ENCODE measurements at places on chromosomes 12 and 14.

- DNase-seq = no peak
These were observed 1.7 kb upstream of the NUAK1 start for GRCh38 chr12:106140223-106140986.

DNA sequence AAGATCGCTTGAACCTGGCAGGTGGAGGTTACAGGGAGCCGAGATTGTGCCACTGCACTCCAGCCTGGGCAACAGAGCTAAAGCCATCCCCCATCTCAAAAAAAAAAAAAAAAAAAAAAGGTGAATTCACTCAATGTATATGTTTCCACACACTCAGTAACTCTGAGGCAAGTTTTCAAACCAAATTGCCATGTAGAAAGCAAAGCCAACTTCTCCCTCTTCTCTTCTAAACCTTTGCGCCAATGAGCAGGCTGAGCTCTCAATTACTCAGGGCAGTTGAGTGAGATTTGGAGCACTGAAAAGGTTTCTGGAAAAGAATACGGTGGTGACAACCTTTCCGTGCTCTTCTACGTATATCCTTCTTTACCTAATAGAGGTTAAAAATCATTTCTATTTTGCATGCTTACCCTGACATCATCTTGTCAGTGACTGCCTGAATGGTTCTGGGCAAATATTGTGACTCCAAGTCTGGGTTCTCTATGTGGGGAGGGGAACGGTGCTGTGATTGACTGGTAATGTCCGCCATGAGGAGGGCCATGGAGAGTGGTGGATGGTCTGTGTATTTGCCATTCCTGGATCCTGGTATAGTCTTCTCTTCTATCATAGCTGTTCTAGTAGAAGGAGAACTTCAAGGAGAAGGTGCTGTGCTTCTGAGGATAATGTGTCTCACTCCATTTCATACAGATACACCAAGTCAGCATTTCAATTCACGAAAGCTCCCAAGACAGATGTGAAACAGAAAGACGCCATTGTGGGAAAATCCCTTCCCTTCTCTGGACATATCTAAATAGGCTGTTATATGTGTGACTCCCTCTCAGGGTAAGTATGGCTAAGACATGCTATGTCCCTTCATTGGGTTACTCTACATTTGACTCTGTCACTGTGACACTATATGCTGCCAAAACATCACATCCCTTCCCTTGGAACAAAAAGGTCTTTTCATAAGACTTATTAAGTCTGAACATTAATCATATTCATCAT lies 46.2 kb upstream of the MED13L start:
- no peak for DNase-seq

DNA sequence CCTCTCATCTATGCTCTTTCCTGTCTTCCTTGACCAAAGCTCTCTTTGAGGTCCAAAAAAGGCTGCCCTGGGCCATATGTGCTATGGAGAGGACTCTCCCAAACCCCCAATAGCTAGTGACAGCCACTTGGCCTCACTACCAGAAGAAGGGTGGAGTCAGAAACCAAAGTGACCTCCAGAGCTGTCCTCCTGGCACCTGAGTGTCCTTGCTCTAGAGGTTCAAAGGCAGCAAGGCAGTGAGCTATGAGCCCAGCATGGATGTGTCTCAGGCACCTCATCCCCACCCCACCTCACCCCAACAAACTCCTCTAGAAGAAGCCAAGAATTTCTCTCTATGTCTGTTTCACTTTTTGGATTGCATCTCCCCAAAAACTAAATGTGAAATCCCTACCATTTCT lies 4.1 kb upstream of the AQP5 start:
- no peak for DNase-seq

- DNase-seq = no peak
These were observed 11.1 kb upstream of the KRT7 start for GRCh38 chr12:52221912-52222457.

DNA sequence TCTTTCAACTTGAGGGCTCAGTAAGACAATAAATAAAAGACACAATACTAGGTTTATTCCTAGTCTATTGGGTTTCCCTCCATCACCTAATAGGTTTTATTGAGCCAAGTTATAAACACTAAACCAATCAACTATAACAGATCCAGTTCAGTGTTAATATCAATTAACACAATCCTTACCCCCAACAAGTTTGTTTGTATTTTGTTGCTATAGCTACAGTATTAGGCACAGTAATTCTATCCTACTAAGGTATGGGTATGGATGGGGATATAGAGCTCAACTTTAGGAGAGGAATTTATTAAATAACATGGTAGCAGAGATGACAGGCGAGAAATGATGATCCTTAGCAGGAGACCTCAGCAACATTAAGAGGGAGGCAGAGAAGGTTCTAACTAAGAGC lies 13.3 kb downstream of the PPP4R3A start:
- DNase-seq = no peak

- DNase-seq = no peak
These were observed 188.1 kb downstream of the SYT10 start for GRCh38 chr12:33251548-33251947.

GRCh38 chr14:22112004-22112403 lies 438.4 kb upstream of the OR4E1 start:
- DNase-seq = no peak

DNA sequence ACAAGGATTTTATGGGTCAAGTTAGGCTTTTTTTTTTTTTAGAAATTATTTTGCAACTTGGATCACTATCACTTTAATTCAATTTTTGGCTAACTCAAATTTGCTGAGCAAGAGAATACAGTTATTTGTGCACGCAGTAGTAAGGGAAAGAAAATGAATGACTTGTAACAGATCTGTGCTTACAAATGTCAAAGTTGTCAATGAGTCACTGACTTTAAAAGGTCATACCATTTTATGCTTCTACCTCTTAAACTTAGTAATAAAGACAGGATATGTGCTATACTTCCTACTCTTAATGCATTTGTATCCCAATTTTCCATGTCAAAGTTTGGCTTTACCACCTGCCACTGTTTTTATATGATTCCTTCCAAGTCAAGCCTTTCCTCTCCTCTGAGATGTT lies 131.1 kb upstream of the FBXO33 start:
- DNase-seq = no peak

DNA sequence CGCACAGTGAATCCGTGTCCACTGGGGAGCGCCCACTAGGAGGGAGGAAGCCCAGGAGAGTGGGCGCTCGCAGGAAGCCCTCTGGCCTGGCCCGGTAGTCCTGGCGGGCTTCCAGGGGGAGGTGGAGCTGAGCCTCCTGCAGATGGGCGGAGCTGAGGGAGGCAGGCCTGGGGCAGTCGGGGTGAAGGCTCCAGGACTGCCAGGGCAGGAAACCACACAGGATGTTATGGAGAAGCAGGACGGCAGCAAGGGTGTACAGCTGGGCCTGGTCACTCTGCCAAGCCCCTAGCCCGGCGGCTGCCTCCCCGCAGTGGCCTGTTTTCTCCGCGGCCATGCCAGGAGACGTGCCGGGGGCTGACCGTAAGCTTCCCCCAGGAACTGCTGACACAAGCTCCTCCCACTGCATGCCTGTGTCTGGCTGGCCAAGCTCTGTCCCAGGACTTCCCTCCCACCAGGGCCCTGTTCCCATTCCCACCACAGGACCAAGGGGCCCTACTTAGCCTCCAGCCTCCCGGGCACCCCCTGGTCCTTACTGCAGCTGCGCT lies 143.4 kb upstream of the C14orf180 start:
- DNase-seq = peak; percentile 48

DNA sequence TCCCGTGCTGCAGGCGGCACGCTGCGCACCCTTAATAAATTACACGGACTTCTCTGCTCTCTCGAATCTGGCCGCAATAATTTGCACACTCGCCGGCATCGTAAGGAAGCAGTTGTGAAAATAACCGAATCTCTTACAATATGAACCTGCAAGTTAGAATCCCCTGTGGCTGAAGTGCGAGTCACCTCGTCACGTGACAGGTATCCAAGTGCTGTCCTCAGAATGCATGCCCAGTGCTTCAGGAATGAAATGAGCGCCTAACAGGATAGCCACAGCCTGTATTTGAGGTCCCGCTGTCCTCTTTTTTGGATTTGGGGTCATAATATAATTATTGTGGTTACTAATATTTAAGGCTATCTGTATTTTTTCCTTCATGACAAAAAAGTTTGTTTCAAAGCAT lies 82.0 kb downstream of the VWF start:
- no peak for DNase-seq

DNA sequence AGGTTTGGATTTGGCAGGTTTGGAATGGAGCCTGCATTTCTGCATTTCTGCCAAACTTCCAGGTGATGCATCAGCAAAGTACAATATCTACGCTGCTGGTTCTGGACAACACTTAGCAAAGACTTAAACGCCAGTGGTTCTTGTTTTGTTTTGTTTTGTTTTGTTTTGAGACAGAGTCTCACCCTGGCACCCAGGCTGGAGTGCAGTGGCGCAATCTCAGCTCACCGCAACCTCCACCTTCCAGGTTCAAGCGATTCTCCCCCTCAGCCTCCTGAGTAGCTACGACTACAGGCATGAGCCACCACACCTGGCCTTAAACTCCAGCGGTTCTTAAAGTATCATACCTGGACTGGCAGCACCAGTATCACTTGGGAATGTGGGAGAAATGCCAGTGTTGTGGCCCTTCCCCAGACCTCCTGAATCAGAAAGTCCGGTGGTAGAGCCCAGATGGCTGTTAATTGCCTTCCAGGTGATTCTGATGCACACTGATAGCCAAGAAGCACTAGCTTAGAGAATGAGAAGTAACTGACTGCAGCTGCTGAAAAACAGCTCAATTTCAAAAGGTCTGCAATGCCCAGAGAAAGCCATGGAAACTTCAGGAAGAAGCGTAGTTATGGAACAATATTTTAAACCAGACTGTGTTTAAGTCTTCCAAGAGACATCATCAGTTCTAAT lies 114.8 kb upstream of the FOXN3 start:
- no peak for DNase-seq

DNA sequence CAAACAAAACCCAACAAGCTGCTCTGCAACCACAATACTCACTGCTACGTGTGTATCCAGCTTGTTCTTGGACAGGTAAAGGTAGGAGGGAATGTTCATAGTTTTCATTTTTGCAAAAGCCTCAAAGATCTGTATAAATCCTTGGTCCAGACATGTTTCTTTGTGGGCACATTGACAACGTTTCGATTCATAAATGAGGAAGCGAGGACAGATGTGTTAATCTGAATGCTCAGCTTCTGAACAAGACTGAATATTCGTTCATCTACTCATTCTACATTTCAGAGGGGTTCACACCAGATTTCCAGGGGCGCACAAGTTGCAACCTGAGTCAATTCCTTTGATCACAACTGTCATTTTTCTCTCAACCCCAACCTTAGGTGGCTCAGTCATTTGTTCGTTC lies 134.4 kb downstream of the LLPH start:
- DNase-seq = no peak

DNA sequence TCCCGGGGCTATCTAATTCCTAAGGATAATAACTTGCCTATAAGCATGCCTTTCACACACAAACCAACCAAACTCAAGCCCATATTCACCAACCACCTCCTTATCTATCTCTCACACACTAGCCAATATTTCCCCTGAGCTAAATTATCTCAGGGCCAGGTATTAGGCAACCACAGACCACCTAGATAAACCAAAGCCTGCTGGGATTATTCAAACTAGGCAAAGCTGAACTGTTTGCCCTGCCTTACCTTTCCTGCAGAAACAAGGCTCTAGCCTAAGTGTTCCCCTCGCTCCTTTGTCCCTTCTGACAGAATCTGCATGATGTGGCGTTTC lies 114.7 kb upstream of the EEA1 start:
- DNase-seq = no peak

GRCh38 chr14:100317912-100318808 lies 5.0 kb upstream of the SLC25A47 start:
- DNase-seq = peak; percentile 65

DNA sequence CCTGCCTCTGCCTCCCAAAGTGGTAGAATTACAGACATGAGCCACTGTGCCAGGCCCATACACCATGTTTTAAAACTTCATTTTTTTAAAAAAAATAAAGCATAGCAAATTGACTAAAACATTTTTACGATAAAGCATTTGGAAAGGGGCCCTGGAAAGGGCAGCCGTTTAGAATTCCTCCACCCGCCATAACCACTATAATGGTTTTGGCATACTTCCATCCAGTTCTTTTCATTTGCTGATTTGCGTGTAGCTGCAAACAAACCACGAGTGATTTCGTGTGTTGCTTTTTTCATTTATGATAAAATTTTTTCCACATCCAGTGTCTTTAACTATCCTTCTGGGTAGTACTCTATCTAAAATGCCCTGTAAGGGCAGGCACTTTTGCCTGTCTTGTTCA lies 91.8 kb upstream of the RIN3 start:
- no peak for DNase-seq

DNA sequence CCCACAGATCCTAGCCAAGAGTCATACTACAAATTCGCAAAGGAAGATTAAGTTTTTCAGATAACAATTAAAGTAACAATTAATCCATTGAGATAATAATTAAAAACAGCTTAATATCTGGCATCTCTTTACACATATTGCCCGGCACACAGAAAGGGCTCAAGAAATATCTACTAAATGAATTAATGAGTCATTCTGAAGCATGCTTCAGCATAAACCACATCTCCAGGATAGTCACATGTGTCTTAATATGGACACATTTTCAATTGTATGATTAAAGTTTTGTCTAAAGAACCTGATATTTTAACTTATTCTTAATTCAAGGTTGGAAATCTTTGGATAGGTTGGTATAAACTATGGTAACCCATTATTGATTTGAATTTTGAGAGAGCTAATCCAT lies 9.6 kb downstream of the ITPR2 start:
- DNase-seq = no peak

- DNase-seq = no peak
These were observed 92.7 kb upstream of the RESF1 start for GRCh38 chr12:31866523-31866922.

- no peak for DNase-seq
These were observed 86.3 kb upstream of the TMTC2 start for GRCh38 chr12:82600379-82600778.

GRCh38 chr12:21655591-21655990 lies 2.1 kb downstream of the LDHB start:
- DNase-seq = no peak

DNA sequence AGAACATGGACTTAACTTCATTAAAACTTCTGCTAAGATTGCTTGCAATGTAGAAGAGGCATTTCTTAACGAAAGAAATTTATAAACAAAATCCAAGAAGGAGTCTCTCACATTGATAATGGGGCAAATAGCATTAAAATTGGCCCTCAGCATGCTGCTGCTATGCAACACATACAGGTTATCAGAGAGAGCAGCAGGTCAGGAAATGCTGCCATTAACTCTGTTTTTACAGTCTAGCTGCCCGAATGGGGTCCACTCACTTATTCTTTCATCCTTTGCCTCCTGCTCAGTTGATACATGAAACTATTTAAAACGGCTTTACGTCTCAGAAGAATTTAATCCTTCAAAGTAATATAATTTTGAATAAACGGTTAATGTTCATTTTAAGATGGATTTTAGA lies 620.4 kb downstream of the SLC16A7 start:
- no peak for DNase-seq

DNA sequence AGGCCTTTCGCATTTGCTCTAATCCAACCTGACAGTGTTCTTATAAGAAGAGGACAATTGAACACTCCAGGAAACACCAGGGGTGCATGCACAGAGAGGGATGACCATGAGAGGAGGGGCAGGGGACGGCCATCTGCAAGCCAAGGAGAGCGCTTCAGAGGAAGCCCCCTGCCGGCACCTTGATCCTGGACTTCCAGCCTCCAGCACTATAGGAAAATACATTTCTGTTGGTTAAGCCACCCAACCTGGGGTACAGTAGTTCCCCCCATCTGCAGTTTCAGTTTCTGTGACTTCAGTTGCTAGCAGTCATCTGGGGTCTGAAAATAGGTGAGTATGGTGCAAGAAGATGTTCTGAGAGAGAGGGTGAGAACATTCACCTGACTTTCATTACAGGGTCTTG lies 64.7 kb downstream of the CLMN start:
- no peak for DNase-seq

GRCh38 chr12:67797185-67797741 lies 148.7 kb downstream of the DYRK2 start:
- DNase-seq = no peak

GRCh38 chr12:115085594-115085993 lies 401.6 kb upstream of the TBX3 start:
- DNase-seq = no peak
